Prostate gland (tissue), 2 donors: ENCODE measurements at places on chromosomes 1 and 21.

DNA sequence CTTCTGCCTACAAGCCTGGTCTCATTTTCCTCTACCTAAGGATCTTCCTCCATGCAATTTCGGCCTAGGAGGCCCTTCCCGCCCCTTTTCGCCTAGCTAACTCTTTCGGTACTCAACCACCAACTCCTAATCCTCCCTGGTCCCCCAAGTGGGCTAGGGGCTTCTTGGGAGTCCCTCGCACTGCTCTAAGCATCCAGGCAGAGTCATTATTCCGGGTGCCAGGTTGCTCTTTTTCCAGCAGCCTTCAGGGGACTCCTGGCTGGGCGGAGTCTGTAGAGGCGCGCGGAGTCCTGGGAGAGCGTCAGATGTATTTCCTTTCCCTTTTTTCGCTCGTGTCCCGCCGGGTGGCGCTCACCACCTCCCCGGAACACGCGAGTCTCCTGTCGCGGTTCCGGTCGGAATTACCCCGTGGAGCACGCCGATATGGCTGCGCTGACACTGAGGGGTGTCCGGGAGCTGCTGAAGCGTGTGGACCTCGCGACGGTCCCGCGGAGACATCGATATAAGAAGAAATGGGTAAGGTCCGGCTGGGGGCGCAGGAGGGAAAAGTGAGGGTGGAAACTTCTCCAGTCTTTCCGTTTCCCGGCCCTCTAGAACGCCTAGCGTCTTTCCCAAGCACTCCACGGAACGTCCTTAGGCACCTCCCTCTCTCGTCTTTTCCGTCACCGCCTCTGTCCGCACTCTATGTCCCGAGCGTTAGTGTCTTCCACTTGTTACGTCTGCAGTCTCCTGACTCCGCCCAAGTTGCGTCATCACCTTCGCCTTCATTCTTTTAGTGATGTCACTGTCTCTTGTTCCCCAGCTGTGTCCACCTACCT, at the start of gene NSUN4:
TSS of gene NSUN4 (plus strand) at position 404 of the 818 bp plus-strand sequence. CDS start at position 424, 20 bp downstream.
- H3K27ac ChIP-seq: peak within 1 kb of the TSS; percentile 92
- no peaks in the 10 kb centered on the region for H3K4me1 ChIP-seq
- peaks cover 5% of the 10 kb centered on the region for H3K36me3 ChIP-seq
- H3K27me3 ChIP-seq: no peaks in the 10 kb centered on the region
- H3K4me3 ChIP-seq: peak within 1 kb of the TSS; percentile 61

DNA sequence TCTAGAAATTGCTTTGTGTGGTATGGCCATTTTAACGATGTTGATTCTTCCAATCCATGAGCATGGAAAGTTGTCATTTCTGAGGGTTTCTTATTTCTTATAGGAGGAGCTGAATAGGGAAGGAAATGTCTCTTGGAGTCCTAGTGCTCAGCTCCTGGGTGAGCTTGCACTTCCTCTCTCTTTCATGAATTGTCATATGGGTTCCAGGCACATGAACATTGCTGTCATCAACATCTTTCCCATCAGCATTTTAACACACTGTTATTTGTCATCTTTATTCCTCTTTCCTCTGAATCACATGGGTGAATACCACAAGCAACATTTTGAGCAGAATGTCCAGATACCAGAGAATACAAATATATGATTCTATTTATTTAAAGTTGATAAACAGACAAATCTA, 23.4 kb downstream of the SLAMF6 start:
- no peaks in the 10 kb centered on the region for H3K36me3 ChIP-seq
- DNase-seq: no peak
- no peak overlapping the region for H3K27ac ChIP-seq
- no peak overlapping the region for H3K4me3 ChIP-seq
- H3K4me1 ChIP-seq: no peaks in the 10 kb centered on the region

DNA sequence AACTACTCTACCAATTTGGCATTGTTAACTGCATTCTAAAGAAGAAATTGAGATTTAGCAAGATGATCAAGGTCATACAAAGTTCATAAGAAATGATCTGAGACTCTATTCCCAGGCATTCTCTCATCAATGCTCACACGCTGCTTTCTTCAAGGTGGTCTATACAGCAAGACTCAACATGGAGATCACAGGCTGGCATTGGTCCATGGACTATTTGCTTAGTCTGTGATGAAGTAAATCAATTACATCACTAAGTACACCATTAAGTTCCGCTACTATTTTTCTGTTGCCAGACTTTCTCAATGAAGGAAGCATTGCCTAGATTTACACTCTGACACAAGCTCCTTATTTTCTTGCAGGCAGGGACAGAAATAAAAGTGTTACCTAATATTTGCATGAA, 51.9 kb upstream of the CYP2J2 start:
- no peak for DNase-seq
- H3K4me1 ChIP-seq: no peaks in the 10 kb centered on the region
- no peak overlapping the region for H3K27ac ChIP-seq
- H3K4me3 ChIP-seq: no peak overlapping the region
- H3K36me3 ChIP-seq: no peaks in the 10 kb centered on the region

DNA sequence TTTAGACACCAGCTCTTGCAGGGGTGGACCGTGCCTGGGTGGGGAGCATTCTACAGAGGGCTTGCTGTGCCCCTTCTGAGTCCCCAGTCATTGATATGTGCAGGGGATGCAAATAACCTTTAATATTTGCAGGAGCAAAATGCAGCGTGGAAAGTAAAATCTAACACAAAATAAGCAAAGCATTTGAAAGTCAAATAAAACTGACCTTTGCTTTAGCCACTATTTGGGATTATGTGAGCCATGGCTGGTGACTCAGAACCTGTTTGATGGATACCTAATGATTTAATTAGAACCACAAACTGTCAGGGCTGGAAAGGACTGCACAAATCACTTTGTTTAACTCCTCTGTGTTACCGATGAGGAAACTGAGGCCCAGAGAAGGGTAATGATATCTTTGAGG, 377.5 kb downstream of the HHAT start:
- no peaks in the 10 kb centered on the region for H3K27me3 ChIP-seq
- H3K36me3 ChIP-seq: no peaks in the 10 kb centered on the region

DNA sequence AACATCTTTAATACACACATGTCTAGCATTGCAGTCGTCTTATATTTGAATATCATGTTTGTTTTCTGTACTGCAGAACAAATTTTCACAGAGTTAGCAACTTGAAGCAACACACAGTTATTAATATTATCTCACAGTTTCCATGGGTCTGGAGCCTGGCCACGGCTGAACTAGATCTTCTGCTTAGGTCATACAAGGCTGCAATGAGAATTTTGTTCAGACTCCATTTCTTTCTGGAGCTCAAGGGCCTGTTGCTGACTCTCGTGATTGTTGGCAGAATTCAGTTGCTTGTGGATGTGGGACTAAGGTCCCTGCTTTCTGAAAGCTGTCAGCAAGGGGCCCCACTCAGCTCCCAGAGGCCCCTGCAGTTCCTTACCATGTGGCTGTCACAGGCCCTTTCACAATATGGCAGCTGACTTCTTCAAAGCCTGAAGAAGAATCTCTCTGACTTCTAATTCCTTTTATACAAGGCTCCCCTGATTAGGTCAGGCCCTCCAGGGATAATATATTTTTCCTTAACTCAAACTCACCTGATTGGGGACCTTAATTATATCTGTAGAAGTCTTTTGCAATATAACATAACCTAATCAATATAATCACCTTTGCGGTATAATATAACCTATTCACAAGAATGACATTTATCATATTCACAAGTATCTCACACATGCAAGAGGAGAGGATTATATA, 296.3 kb downstream of the NFIA start:
- no peaks in the 10 kb centered on the region for H3K36me3 ChIP-seq
- no peaks in the 10 kb centered on the region for H3K27me3 ChIP-seq
- H3K4me1 ChIP-seq: no peaks in the 10 kb centered on the region
- no peak overlapping the region for H3K4me3 ChIP-seq
- DNase-seq: no peak

- no peaks in the 10 kb centered on the region for H3K36me3 ChIP-seq
- no peaks in the 10 kb centered on the region for H3K27me3 ChIP-seq
- H3K4me1 ChIP-seq: peaks cover 21% of the 10 kb centered on the region
These were observed 1.9 kb downstream of the SORT1 start for GRCh38 chr1:109395602-109396512.

- no peaks in the 10 kb centered on the region for H3K27me3 ChIP-seq
- no peak for DNase-seq
- no peak overlapping the region for H3K27ac ChIP-seq
These were observed 165.3 kb upstream of the C1orf105 start for GRCh38 chr1:172255223-172255560.

- no peak overlapping the region for H3K4me3 ChIP-seq
- no peak overlapping the region for H3K27ac ChIP-seq
- no peaks in the 10 kb centered on the region for H3K4me1 ChIP-seq
- no peak for DNase-seq
- H3K36me3 ChIP-seq: no peaks in the 10 kb centered on the region
These were observed 414.2 kb downstream of the KCNT2 start for GRCh38 chr1:196193896-196194559.

GRCh38 chr1:203797948-203798655, 2.7 kb downstream of the ZBED6 start:
- H3K4me1 ChIP-seq: peaks cover 10% of the 10 kb centered on the region
- H3K27ac ChIP-seq: no peak overlapping the region
- H3K27me3 ChIP-seq: no peaks in the 10 kb centered on the region
- no peak for DNase-seq

GRCh38 chr1:209855623-209856022, 27.9 kb downstream of the UTP25 start:
- no peaks in the 10 kb centered on the region for H3K27me3 ChIP-seq
- no peak overlapping the region for H3K4me3 ChIP-seq
- H3K4me1 ChIP-seq: no peaks in the 10 kb centered on the region
- H3K27ac ChIP-seq: no peak overlapping the region
- H3K36me3 ChIP-seq: no peaks in the 10 kb centered on the region

- no peak for DNase-seq
- H3K36me3 ChIP-seq: no peaks in the 10 kb centered on the region
- H3K27me3 ChIP-seq: no peaks in the 10 kb centered on the region
- no peak overlapping the region for H3K27ac ChIP-seq
- H3K4me1 ChIP-seq: no peaks in the 10 kb centered on the region
These were observed 61.3 kb downstream of the ITGB3BP start for GRCh38 chr1:63461661-63462230.

DNA sequence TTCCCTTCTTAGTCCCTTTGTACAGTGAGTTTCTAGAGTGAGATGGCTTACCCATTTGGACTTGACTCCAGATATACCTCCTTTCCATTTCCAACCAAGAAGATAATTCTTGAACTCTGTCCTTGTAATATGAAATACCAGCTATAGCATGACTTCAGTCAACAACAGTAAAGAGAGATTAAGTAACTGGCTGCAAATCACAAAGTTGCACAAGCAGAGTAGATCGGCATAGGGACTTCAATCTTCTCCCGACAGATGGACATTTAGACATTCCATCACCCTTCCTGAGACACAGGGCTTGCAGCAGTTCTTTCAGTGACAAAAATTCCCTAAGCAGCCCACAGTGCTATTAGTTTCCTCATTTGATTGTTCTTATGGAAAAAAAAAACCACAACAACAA, 44.6 kb downstream of the JAK1 start:
- H3K27me3 ChIP-seq: no peaks in the 10 kb centered on the region
- DNase-seq: no peak
- H3K4me1 ChIP-seq: no peaks in the 10 kb centered on the region
- H3K27ac ChIP-seq: no peak overlapping the region
- H3K36me3 ChIP-seq: no peaks in the 10 kb centered on the region

GRCh38 chr1:38153778-38154470, 107.3 kb upstream of the POU3F1 start:
- no peaks in the 10 kb centered on the region for H3K36me3 ChIP-seq
- no peak overlapping the region for H3K4me3 ChIP-seq
- H3K27me3 ChIP-seq: no peaks in the 10 kb centered on the region

GRCh38 chr1:52976183-52977035, 49.3 kb downstream of the SCP2 start:
- no peaks in the 10 kb centered on the region for H3K27me3 ChIP-seq
- no peaks in the 10 kb centered on the region for H3K4me1 ChIP-seq
- DNase-seq: no peak
- H3K36me3 ChIP-seq: no peaks in the 10 kb centered on the region

DNA sequence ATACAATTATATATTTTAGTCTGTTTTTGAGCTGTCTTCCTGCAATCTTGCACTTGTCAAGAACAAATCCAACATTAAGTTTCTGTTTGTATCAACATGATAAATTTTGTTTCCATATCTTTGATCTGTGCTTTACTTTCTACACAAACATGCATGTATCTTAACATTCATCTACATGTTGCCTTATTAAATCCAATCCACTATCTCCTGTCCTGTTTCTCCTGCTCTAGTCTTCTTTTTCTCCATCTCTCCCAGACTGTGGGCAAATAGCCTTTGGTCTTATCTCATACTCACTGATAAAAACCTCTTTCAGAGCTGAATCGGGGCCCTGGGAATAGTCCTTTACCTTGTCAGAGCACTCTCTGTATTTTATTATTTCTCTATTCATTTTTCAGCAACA, 101.3 kb downstream of the PLPPR4 start:
- H3K27me3 ChIP-seq: no peaks in the 10 kb centered on the region
- H3K4me1 ChIP-seq: no peaks in the 10 kb centered on the region
- no peak overlapping the region for H3K4me3 ChIP-seq
- no peak overlapping the region for H3K27ac ChIP-seq
- no peaks in the 10 kb centered on the region for H3K36me3 ChIP-seq
- no peak for DNase-seq

- no peak overlapping the region for H3K27ac ChIP-seq
- H3K36me3 ChIP-seq: no peaks in the 10 kb centered on the region
- no peak for DNase-seq
- H3K27me3 ChIP-seq: no peaks in the 10 kb centered on the region
- H3K4me3 ChIP-seq: no peak overlapping the region
- no peaks in the 10 kb centered on the region for H3K4me1 ChIP-seq
These were observed 613.9 kb downstream of the PTPRU start for GRCh38 chr1:29849991-29850757.

GRCh38 chr1:227127891-227128290, 187.8 kb downstream of the COQ8A start:
- no peaks in the 10 kb centered on the region for H3K4me1 ChIP-seq
- H3K36me3 ChIP-seq: no peaks in the 10 kb centered on the region
- no peak overlapping the region for H3K4me3 ChIP-seq
- no peaks in the 10 kb centered on the region for H3K27me3 ChIP-seq
- no peak for DNase-seq

GRCh38 chr1:5448486-5448885, 543.7 kb downstream of the NPHP4 start:
- no peaks in the 10 kb centered on the region for H3K4me1 ChIP-seq
- no peak overlapping the region for H3K27ac ChIP-seq
- H3K4me3 ChIP-seq: no peak overlapping the region
- no peak for DNase-seq

DNA sequence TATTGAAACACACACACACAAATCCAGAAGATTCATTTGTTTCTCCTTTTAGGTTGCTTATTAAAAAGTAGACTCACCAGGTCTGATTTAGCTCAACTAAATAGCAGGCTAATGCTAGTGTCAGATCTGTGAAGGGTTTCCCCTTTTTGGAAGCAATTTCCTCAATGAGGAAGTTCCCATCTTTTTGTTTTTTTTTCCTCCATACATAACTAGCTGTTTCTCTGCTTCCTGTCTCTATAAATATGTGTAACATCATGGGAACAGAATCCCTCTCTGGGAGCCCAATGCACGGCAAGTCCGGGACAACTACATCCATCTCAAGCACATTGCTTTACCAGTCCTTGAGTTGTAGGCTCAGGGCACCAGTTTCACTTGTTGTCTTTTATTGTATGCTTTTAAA, 1421.1 kb downstream of the PLA2G4A start:
- H3K36me3 ChIP-seq: no peaks in the 10 kb centered on the region
- no peak overlapping the region for H3K27ac ChIP-seq
- no peak overlapping the region for H3K4me3 ChIP-seq
- no peaks in the 10 kb centered on the region for H3K27me3 ChIP-seq
- no peaks in the 10 kb centered on the region for H3K4me1 ChIP-seq

- peak overlapping the region; percentile 75 for H3K27ac ChIP-seq
- peaks cover 7% of the 10 kb centered on the region for H3K4me1 ChIP-seq
- no peaks in the 10 kb centered on the region for H3K27me3 ChIP-seq
- peak; percentile 57 for DNase-seq
These were observed 182.6 kb downstream of the VAV3 start for GRCh38 chr1:107782217-107782845.
